ENCODE measurements at places on chromosomes 1 and 21.
A peak's percentile ranks its signal among the peaks of the same experiment; 100 is the strongest.

DNA sequence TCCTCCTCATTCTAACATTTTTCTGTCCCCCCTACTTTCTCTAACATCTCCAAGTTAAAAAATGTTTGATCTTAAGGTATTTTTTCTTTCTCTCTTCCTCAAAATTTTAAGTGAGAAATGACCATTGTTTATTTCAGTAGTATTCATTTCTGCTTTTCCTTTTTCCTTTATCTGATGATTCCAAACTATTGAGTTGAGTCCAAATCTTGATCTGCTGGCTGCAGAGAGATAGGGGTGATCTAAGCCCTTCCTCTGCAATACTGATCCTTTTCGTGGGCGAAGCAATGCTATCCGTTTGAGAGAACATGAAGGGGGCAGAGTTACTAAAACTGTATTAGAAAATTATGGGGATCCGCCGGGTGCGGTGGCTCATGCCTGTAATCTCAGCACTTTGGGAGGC is 516 bp upstream of the NMNAT2 start:
- DNase-seq, result no peak

GRCh38 chr1:27577504-27578188 is 26.3 kb downstream of the AHDC1 start:
- no peak for DNase-seq

- DNase-seq, result no peak
Observed at GRCh38 chr1:71054281-71054731, 6.7 kb upstream of the PTGER3 start.

GRCh38 chr1:240888039-240888786 is 276.3 kb upstream of the GREM2 start:
- peak; percentile 69 for DNase-seq

- DNase-seq, result peak; percentile 5
Observed at GRCh38 chr1:238738892-238739291, 647.5 kb upstream of the CHRM3 start.

DNA sequence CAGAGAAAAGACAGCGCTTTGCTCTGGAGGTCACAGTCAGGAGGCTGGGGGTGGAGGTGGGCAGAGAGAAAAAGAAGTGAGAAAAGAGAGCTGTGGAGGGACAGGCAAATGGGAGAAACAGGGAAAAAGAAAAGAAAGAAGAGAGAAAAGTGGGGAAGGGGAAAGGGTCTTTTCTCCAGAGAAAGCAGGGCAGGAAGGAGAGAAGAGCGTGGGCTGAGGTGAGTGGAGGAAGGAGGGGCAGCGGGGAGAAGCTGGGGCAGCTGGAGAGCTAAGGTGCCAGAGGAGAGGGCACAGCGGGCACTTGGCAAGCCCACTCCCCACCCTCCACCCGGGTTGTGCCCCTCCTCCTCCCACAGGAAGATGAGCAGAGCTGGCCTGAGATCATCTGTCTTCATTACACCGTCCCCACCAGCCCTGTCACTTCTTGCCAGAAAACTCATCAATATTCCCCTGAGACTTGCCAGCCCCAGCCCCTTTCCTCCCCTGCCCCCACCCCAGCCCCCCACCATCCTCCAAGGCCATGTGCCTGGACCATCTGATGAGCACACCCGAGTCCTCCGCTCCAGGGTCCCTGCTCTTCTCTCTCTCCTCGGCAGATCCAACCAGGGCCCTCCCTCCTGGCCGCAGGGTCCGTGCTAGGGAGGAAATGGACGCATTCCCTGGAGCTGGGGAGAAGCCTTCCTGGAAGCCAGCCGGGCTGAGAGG is 17.0 kb upstream of the BLACAT1 start:
- peak; percentile 42 for DNase-seq

DNA sequence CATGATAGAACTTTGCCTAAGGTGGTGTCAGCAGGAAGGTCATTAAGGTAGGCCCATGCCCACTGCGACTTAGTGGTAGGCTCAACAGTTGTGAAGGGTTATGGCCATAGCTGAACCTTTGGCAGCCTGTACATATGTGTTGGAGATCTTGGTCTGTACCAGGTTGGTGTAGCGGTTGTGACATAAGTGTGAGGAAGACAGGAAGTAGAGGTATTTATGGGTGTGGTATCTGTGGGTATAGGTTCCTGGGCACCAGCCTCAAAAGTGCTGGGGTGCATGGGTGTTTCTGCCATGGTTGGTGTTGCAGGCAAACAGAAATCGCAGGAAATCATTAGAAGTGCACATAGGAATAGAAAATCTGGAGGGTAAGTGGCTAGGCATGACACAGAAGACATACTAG is 18.6 kb upstream of the LRIF1 start:
- DNase-seq, result no peak

DNA sequence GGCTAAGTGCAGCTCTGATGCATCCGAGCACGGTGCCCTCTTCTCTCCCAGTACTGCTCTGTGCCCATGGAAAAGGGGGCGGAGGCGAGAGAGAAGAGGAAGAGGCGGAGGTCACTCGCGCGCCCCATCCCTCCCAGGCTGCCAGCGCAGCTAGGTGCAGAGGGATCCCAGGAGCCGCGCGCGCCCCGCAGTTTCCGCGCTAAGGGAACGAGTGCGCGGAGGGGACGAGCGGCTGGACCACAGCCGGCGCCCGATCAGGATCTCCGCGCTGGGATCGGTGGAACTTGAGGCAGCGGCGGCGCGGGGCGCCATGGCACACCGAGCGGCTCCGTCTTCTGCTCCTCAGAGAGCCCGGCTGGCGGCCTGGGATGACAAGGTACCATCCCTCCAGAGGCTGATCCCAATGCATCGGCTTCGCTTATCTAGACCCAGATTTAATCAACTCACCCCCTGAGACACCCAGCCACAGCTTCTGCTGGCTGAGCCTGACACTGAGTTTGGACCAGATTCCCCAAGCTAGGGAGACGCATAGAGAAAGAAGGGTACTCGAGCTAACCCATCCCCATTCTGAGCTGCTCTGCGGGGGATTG is at the start of gene PTGFR:
Gene PTGFR, plus strand, starts transcription at position 114 of the 590 bp plus-strand sequence. CDS start 1,770 bp downstream, outside the sequence.
- peak; percentile 77 for DNase-seq

DNA sequence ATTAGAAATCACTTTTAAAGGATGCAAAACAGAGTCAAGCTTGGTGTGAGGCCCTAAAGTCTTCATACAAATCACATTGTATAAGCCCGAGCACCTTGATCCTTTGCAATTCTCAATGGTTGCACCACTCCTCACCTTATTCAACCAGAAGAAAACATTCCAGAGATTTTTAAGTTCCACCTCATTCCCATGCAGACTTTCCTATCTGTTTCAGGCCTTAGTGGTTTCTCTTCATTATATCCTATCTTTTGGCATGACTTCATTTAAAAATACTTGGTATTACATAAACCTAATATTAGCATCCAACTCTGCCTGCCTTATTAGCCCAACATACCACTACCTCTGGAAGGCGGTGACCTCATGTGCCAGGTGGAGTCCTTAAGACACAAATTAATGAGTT is 9.3 kb upstream of the GREM2 start:
- DNase-seq, result no peak

DNA sequence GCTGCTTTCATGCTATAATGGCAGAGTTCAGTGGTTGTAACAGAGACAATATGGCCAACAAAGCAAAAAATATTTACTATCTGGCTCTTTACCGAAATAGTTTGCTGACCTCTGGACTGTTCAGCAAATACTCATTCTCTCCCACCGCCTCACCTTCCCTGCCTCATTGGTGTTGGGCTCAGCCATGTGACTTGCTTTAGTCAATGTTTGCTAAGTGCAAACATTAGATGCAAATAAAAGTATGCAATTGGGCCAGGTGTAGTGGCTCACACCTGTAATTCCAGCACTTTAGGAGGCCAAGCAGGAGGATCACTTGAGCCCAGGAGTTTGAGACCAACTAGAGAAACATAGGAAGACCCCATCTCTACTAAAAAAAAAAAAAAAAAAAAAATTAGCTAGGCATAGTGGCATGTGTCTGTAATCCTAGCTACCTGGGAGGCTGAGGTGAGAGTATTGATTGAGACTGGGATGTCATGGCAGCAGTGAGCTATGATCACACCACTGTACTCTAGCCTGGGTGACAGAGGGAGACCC is 55.1 kb downstream of the RPL5 start:
- no peak for DNase-seq

GRCh38 chr1:72284348-72285073 is 2.2 kb upstream of the NEGR1 start:
- peak; percentile 59 for DNase-seq

DNA sequence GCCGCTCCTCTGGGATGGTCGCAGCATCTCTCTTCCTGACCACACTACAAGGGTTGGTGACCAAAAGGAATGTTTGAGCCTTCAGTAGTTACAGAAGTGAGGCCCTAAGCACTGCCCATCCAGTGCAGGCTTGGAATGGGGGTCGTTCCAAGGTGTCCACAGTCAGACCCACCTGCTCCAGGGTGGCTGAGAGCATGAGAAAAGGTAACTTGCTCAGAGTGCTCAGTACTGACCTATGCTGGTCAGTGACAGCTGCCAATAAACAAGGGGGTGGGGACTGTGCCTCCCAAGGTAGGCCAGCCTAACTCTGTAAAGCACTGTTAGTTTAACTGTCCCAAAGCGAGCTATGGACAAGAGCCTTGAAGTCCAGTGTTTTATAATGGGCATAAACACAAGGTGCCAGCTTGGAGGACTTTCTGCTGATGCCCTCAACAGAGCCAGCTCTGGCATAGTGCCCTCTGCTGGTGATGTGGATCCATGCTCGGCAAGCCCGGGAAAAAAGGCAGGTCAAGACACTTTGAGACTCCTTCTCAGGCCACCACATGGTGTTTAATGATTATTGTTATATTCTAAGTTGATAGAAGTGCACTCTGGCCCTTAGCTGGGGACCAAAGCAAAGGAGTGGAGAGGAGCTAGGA is 78.1 kb upstream of the DNAH14 start:
- peak; percentile 69 for DNase-seq

- no peak for DNase-seq
Observed at GRCh38 chr1:173560285-173560880, 42.5 kb downstream of the SLC9C2 start.

- DNase-seq, result no peak
Observed at GRCh38 chr21:20943561-20943997, 54.6 kb upstream of the NCAM2 start.

GRCh38 chr1:181482521-181483284 is 614 bp upstream of the CACNA1E start:
- peak; percentile 81 for DNase-seq

DNA sequence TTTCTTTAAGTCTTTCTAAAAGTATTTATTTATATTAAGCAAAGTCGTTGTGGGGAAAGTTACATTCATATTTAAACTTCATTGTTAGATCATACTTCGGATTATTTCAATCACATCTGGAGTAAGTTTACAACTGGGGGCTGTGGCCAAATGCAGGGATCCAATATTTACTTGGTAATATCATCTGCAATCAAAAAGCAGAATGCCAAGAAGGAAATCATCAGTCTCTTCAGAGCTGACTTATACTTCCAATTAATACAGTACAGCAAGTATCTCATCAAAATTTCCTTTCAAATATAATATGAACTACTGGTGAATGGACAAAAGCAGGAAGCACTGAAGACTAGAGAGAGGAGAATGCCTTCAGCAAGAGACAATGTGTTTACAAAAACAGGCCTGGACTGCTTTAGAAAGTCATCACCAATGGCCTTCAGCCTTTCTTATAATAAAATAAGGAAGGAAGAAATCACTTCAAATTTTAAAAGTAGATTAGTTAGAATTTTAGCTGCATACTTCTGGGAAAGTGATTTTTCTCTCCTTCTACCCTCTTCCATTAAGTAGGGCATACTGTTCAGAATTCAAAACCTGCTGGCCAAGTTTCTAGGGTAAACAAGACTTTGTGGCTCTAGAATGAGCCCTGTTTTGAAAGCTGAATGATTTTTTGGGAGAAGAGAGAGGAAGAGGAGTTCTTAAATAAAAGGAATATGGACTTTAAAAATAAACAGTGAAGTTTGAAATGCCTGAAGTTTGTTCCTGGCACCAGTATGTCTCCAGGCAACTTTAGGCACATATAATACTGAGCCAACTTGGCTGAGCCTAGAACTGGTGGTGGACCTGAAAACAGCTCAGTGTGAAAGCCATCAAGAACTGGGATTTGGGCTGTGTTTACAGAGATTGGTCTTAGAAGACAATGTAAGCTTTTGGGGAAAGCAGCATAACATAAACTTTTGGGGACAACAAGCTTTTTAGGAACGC is 22.2 kb upstream of the MYOC start:
- DNase-seq, result no peak

DNA sequence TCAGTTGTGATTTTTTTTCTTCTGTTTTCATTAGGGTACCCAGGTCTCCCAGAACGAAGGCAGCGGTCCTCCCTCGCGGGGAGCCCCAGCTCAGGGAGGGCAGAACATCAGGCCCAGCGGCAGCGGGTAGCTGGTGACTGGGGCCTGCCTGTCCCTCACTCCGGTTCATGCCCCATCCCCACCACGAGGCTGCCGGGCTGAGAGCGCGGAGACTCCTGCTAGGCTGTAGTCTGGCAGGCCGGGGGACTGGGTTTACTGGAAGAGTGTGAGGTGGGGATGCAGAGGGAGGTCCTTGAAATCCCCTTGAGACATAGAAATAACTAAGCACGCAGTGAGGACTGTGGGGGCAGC is 10.5 kb downstream of the BRINP2 start:
- DNase-seq, result no peak

- no peak for DNase-seq
Observed at GRCh38 chr1:24351247-24351646, 32.1 kb downstream of the GRHL3 start.

- no peak for DNase-seq
Observed at GRCh38 chr1:234586304-234586703, 23.7 kb downstream of the IRF2BP2 start.

DNA sequence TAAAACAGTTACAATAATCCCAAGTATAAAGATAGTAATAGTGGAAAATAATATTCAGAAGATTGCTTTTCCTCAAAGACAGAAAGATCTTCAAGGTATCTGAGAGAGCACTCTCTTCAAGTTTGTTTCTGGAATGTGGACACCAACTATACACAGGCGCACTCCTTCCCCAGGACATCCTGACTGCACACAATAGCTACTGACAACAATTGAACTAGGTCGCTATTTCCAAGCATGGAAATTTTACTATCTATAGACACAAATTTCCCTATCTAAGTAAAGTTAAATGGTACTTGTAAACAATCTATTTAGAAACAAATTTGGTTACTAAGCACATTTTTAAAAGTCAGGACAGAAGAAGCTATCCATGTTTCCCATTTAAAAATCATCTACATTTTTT is 19.1 kb downstream of the ARHGAP29 start:
- DNase-seq, result no peak

DNA sequence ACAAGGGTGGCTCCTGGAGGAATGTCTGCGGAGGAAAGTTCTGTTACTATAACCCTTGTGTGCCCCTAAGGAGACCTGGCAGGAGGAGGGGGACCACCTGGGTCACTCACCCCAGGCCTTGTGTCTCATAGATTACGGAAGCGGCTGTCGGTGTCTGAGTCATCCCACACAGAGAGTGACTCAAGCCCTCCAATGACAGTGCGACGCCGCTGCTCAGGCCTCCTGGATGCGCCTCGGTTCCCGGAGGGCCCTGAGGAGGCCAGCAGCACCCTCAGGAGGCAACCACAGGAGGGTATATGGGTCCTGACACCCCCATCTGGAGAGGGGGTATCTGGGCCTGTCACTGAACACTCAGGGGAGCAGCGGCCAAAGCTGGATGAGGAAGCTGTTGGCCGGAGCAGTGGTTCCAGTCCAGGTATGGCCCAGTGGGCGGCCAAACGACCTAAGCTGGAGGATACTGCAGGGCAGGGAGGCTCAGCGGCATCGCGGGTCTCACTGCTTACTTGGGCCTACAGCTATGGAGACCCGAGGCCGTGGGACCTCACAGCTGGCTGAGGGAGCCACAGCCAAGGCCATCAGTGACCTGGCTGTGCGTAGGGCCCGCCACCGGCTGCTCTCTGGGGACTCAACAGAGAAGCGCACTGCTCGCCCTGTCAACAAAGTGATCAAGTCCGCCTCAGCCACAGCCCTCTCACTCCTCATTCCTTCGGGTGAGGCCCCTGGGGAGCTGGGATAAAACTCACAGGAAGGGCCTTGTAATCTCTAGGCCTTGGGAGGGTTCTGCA is 101.4 kb downstream of the PIK3R3 start:
- DNase-seq, result no peak

Data from nephron progenitor cell (in vitro differentiated cells).